ENCODE measurements at places on chromosomes 1 and 21. TPM values are rescaled to one million over a fixed set of nuclear protein-coding genes. Genes with fewer than 3 reads are reported as not detected.

HES4 gene
- total RNA-seq = 28.0 TPM

AK5 gene
- total RNA-seq = 6.1 TPM

SYTL1 gene
- not detected for total RNA-seq

FMO3 gene
- total RNA-seq = not detected

DNA sequence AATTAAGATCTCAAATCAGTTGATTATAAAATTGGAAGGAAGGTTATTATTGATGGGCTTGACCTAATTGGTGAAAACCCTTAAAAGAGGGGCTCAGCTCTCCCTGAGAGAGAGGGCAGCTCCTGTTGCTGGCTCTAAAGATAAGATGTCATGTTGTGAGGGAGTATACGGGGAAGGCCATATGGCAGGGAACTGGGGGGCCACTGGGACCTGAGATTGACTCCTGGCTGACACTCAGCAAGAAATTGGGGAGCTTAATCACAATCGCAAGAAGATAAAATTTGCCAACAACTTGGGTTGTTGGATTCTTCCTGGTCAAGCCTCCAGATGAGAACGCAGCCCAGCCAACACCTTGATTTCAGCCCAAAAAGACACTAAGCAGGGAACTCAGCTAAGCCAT is 69.7 kb upstream of the KCNJ6 start:
- DNase-seq = no peak

GRCh38 chr1:98210064-98210463 is 289.2 kb upstream of the DPYD start:
- DNase-seq = no peak

- no peak for DNase-seq
Observed at GRCh38 chr1:187537936-187538335, 709.2 kb downstream of the PLA2G4A start.

DNA sequence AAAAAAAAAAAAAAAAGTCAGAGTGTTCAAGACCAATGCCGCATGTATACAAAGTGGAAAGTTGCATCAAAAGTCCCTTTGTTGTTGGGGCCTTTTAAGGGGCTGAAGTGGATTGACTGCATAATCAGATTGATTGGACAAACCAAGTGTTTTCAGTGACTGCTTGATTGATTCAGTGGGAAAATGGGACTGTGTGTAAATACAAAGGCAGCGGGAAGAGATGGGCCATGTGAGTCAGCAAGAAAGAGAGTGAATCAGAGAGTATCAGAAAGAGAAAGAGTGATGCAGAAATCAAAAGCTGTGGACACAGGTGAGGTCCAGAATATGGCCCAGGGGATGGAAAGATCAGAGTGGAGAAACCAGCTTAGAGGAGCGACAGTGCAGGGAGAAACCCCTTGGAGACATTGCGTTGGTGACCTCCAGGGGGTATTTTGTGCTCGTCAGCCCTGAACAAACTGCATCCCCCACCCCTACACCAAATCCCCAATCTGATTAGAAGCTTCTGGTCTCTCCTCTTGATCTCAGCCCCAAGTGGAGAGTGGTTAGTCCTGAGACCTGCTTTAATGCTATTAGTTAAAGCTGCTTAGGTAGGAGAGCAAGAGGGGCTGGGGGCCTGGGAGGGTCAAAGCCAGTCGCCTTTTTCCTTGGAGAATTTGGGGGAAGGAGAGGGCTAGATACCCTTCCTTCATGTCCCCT is 5.1 kb upstream of the ETV3L start:
- peak; percentile 11 for DNase-seq

DNA sequence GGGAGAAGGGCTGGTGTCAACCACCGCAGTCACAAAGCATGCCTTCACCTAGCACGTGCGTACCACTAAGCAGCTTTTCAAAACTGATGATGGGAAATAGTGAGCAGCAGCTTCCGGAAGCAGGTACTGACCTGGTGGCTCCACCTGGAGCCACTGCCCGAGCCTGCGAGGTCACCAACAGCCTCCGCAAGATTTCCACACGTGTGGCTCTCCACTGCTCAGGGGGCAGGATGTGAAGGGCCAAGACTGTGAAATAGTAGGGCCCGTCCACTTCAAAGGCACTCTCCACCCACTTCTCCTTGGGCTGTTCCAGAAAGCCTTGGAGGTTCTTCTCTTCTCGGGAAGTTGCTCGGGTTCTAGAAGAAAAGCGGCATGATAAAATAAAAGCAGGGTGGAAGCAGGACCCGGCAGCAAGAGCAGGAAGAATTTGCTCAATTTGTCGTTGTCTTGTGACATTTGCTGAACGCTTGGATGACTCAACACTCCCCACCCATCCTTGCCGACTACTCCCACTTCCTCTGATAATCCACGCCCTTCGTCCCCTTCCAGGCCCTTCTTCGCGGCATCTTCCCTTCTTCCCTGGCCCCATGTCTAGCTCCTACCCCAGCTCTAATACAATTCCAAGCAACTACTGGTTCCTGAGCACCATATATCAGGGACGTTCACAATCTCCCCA is 124.9 kb upstream of the IFFO2 start:
- DNase-seq = no peak

GRCh38 chr1:241639623-241640148 is 483 bp downstream of the CHML start:
- DNase-seq = peak; percentile 70

DNA sequence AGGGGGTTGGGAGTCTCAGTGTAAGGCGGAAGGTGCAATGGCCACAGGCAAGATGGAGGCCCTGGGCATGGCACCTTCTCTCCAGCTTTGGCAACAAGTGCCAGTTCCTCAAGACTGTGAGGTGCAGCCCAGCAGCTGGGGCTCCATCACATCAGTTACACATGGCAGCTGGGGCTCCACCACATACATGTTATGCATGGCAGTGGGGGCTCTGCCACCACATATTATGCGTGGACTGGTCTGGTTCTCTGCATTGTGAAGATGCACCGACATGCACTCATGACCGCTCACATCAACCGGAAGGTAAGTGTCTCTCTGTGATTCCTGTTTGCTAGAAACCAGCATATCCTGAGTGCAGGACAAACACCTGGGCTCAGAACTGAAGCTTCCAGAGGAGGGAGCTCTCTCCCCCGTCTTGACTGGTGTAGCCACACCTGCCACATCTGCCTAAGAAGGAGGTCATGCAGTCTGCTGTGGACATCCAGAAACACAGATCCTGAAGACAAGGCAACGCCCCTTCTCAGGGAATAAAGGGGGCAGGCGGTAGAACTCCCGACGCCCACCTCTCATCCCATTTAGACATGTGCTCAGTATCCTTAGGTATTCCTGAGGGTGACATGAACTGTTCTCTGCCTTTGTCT is 104.1 kb upstream of the TMPRSS2 start:
- DNase-seq = peak; percentile 42

- no peak for DNase-seq
Observed at GRCh38 chr1:52792036-52792435, 50.5 kb upstream of the ZYG11A start.

All from sigmoid colon (tissue), 7 donors.